ENCODE measurements at places on chromosomes 4 and X. TPM values are rescaled to one million over a fixed set of nuclear protein-coding genes. Genes with fewer than 3 reads are reported as not detected.

DNA sequence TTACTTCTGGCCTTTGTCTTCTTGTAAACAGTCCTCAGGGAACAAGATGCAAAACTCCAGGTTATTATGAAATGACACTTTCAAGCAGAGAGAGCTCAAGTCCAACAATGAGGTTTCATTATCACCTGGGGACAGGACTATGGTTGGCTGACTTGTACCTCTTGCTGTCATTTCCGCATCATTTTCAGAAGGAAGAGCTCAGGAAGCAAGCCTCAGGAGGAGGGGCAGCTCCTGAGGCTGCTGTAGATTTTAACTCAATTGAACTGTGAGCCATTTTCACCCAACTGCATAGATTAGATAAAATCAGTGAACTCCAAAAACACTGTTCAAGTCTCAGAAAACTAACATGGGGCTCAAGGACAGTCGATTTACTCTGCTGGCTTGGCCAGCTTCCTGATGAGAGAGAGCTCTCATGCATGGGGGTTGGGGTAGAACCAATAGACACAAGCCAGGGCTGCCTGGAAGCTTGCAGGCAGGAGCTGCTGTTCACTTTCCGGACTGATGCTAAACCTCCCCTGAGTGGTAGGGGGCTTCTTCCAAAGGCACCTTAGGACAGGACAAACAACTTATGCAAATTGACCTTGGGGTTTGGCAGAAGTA lies 23.6 kb downstream of the TMEM255A start:
- DNase-seq: no peak

DNA sequence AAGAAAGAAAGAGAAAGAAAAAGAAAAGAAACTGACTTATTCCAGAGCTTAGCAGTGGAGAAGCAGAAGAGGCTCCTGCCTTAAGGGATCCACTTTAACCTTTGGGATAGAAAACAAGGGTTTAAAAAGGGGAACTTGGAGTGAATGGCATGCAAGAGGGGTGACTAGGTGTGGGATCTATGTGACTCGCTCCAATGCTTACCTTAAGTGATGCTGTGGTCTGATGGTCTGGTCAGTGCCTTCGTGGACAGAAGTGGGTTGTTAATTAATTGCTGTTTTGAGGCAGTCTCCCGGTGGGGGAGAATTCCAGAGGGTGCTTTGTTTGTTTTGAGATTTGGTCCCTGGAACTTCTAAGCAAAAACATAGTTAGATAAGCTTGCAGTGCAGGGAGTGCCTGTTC lies 21.1 kb upstream of the RHOXF1 start:
- no peak for DNase-seq

DNA sequence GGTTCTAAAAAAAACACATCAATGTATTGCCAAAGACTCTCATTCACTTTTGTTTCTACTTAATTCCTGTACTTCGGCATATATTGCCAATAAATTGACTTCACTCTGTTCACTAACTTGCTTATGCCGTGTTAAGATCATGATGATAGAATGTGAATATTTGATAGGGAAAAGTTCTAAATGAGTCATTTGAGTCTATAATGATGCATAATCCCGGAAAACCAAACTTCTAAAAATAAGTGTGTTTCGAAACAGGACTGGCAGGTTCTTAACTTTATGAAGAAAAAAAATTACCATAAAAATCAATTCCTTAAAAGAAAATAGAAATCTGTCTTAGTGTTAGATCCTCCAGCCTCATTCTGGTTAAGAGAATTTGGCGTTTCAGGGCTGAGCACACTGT lies 387.5 kb upstream of the FTHL17 start:
- peak; percentile 33 for DNase-seq

DNA sequence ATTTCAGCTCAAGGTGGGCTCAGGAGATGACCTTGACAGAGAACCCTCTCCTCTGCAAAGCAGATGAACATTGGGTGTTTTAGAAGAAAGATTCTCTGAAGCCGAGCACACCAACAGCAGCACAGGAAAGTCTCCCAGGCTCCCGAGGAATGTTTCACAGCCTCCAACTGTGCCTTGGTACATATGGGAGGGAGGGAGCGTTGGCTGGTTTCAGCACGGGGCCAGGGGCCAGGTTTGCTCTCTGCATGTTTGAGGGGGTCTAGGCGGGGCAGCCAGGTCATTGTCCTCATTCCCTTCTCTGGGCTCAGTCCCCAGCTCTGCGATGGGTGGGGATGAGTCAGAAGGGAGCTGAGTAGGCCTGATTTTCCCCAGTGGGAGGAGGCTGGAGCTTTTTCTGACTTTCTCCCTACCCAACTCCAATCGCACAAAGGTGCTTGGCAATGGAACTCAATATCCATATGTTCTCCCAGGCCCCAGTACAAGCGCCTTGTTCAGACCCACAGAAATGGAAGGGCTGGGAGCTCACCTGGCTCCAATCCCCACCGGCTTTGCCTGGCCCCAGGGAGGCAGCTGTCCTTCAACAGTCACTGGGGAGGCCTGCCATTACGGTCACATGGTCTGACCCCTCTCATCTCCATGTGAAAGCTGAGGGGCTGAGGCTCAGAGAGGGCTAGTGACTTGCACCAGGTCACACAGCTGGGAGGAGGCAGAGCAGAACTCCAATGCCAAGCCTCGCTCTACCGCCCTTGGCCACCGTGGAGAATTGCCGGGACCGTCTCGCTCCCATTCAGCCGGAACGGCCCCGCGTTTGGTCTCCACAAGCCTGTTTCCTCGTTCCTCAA lies 108.4 kb upstream of the AFAP1 start:
- no peak for DNase-seq

DNA sequence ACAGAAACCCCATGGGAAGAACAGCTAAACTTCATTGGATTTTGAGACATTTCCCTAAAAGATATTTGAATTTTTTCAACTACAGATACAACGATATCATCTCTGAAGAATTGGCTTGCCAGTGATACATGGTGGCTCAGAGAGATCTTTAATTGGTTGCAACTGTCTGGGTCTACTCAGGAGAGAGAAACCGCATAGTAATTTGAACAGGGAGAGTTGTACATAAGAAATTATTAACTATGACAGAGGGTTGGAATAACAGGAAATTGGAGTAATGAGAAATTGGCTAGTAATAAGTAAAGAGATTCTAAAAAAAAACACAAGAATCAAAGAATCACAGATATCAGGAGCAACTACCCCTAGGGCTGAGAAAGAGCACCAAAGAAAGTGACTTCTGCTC lies 118.4 kb downstream of the KLHL13 start:
- no peak for DNase-seq

- DNase-seq: no peak
These were observed 1.9 kb upstream of the FRYL start for GRCh38 chr4:48781968-48782367.

- DNase-seq: no peak
These were observed 24.5 kb upstream of the GRIA2 start for GRCh38 chr4:157196046-157196445.

DNA sequence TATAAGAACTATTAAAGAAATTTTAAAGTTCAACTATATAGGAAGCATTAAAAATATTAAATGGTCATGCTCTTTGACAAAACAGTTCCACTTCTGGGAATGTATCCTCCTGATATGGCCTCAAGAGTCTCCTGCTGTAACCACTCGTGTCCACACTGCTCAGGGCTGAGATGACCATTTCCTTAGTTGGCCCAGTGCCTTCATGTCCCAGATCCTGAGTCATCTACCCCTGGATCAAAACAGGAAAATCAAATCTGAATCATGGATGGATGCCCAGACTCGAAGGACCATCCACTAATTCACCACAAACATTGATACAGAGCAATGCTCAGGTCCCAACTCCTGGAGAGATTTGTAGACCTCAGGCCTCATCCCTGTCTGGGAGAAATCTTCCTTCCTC lies 44.7 kb downstream of the GPRASP3 start:
- DNase-seq: peak; percentile 87

- peak; percentile 29 for DNase-seq
These were observed 899.5 kb upstream of the INTU start for GRCh38 chr4:126733301-126733700.

GRCh38 chr4:18194278-18194677 lies 172.7 kb upstream of the LCORL start:
- DNase-seq: no peak

GRCh38 chrX:31603411-31604120 lies 531.7 kb upstream of the FTHL17 start:
- peak; percentile 59 for DNase-seq

DNA sequence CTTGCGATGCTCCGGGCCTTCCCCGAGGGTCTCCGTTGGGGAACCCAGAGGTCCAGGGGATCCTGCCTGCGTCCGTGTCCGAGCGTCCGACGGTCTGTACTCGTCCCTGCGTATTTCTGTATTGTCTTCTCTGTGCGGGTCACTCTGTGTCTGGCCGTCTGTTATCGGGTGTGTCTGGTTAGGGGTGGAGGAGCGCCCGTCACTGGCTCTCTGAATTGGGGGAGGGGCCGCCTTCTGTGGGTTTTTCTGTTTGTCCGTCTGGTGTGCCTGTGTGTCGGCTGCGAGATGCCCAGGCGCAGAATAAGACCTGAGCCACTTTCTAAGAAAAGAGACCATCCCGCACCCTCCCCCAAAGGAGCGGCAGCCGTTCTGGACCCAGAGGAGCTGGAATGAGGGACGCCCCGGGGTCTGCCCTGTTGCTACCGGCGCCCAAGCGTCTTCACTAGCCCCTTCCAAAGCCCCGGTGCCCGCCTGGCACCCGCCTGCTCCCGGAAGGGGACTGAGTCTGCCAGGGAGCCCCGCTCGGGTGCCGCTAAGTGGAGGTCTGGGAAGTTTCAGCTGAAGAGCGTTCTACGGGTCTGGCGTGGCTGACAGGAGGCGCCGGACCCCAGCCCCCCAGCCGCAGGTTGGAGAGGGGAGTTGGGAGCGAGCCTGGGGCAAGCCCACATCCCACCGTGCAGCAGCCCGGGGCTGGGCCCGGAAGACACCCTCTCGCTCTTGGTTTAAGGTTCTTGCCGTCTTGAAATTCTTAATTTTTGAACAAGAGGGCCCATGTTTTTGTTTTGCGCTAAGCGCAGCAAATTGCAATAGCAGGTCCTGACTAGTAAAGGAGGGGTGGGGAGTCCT lies 1.0 kb upstream of the OTOP1 start:
- DNase-seq: no peak

DNA sequence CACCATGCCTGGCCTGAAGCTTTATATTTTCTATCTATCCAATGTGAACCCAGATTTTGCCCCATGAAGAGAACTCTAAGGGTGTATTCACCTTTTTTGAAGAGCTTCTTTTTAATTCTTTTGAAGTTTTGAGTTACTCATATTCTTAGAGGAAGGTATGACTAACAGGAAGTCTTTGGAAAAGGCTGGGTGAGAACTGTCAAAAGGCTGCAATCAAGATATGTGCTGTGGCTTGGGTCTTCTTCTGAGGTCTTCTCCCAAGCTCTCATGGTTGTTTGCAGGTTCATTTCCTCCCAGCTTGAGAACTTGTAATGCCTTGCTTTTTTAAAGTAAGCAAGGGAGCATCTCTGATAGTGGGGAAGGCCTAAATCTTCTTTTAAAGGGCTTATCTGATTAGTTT lies 3.1 kb upstream of the C4orf17 start:
- no peak for DNase-seq

GRCh38 chrX:34778916-34779315 lies 121.8 kb upstream of the TMEM47 start:
- peak; percentile 82 for DNase-seq

- DNase-seq: peak; percentile 66
These were observed 29.8 kb upstream of the RELL1 start for GRCh38 chr4:37715889-37716402.

DNA sequence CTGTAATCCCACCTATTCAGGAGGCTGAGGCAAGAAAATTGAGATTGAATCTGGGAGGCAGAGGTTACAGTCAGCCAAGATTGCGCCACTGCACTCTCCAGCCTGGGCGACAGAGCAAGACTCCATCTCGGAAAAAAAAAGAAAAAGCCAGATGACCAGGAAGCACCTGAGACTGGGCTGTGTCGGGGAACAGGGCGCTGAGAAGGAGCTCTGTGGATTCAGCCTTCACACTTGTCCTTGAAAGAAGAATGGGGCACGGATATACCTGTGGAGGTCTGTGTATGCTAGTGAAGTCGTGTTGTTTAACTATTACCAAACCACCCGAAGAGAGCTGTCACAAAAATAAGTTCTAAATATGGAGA lies 39.3 kb upstream of the TADA2B start:
- DNase-seq: no peak

DNA sequence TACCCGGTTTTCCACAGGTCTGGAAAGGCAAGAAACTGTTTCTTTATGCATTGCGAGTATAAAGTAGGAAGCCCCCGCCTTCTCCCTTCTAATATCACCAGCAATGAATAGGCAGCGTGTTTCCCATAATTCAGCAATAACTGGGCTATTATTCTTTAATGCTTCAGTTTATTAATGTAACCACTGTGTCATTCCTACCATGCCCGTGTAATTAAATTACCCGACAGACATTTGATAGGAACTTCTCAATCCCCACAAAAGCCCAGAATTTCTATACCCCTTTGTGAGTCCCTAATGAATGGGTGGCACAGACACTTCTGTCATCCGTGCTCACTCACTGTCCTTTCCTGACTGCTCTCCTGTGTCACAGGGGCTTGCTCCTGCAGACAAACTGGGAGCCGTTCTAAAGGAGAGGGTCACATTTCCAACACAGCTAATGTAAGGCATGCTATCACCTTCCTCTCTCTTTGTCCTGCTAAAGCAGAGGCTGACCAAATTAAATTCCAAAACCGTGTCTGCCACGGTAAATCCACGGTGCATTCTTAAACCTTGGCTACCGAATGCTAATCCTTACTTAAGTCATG lies 108.5 kb upstream of the MID1 start:
- no peak for DNase-seq

CT47B1 gene
- total RNA-seq: not detected

TEX13C gene
- total RNA-seq: not detected

SSX2B gene
- total RNA-seq: not detected

MAGIX gene
- 1.7 TPM for total RNA-seq

TCEAL9 gene
- 107 TPM for total RNA-seq

GYG2 gene
- total RNA-seq: 10.6 TPM

GNRHR gene
- total RNA-seq: not detected

NAP1L2 gene
- 3.6 TPM for total RNA-seq

PCDH10 gene
- 0.66 TPM for total RNA-seq
